ENCODE measurements at places on chromosomes 5 and 9.

GRCh38 chr9:89434636-89435035 lies 63.3 kb downstream of the SEMA4D start:
- H3K27me3 ChIP-seq, result no peaks in the 10 kb centered on the region
- no peak overlapping the region for H3K27ac ChIP-seq
- no peak overlapping the region for H3K4me3 ChIP-seq
- DNase-seq, result no peak
- peaks cover 17% of the 10 kb centered on the region for H3K4me1 ChIP-seq

DNA sequence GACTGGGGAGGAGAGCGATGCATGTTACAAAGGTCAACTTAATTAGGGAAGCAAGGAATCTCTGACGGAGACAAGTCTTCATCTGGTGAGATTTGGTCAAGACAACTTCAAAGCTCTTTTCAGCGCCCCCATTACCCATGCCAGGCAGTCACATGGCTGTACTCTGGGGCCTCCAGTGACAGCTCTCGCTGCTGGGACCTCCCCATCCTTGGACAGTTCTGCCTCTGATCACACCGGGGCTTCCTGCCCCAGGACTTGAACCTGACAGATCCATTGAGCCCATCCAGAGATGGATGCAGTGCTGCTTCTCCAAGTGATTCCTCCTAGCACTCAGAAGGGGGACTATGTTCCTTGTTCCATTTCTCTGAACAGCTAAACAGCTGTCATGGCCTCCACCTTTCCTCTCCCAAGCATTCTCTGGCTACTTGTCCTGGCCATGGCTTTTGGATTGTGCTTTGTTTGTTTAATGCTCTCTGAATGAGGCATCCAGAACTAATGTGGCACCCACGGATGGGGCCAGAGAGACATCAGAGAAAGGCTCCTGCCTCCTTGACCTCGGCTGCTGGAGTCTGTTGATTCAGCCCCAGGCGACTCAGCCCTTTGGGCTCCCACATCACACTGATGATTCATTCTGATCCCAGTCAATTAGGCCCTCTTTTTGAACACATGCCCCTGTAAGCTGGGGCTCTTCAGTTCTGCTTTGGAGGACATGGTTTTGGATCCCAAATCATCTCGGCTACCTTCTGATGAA lies 122.1 kb upstream of the ADAMTS16 start:
- no peak overlapping the region for H3K4me3 ChIP-seq
- H3K27ac ChIP-seq, result no peak overlapping the region
- H3K36me3 ChIP-seq, result no peaks in the 10 kb centered on the region
- H3K4me1 ChIP-seq, result no peaks in the 10 kb centered on the region

GRCh38 chr9:109307380-109308240 lies 13.2 kb downstream of the EPB41L4B start:
- H3K27ac ChIP-seq, result no peak overlapping the region
- no peak for DNase-seq
- no peak overlapping the region for H3K4me3 ChIP-seq
- no peaks in the 10 kb centered on the region for H3K36me3 ChIP-seq

GRCh38 chr9:109198736-109199382 lies 31.8 kb upstream of the FRRS1L start:
- DNase-seq, result no peak
- no peaks in the 10 kb centered on the region for H3K4me1 ChIP-seq
- H3K4me3 ChIP-seq, result no peak overlapping the region
- H3K27me3 ChIP-seq, result peaks cover 2% of the 10 kb centered on the region
- no peak overlapping the region for H3K27ac ChIP-seq
- no peaks in the 10 kb centered on the region for H3K36me3 ChIP-seq
